ENCODE measurements at places on chromosomes 1 and 21.

DNA sequence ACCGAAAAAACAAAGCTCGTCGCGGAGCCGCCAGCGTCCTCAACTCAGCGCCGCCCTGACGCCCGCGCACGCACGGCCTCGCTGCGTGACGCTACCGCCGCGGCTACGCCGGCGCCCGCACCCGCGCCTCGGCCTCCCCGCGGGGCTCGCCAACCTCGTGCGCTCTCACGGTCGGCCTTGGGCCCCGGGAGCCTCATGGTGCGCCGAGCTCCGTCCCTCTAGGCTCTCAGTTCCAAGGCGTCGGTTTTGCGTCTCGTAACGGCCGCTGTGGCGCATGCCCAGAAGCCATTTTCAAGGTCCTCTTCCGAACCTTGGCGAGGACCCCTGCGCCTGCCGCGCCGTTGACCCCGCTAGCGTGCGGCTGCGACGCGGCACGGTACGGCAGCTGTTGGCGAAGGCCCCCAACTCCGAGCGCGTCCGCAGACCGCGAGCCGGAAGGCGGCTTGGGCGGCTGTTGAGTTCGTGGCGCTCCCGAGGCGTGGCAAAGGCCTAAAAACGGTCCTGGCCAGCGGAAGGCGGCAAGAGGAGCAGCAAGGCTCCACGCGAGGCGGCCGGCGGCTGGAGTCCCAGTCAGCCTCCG, at the start of gene HENMT1:
HENMT1 (minus strand) TSS at position 64 of the 580 bp plus-strand sequence. CDS start 1,209 bp downstream, outside the sequence.
- peak; percentile 89 for DNase-seq

DNA sequence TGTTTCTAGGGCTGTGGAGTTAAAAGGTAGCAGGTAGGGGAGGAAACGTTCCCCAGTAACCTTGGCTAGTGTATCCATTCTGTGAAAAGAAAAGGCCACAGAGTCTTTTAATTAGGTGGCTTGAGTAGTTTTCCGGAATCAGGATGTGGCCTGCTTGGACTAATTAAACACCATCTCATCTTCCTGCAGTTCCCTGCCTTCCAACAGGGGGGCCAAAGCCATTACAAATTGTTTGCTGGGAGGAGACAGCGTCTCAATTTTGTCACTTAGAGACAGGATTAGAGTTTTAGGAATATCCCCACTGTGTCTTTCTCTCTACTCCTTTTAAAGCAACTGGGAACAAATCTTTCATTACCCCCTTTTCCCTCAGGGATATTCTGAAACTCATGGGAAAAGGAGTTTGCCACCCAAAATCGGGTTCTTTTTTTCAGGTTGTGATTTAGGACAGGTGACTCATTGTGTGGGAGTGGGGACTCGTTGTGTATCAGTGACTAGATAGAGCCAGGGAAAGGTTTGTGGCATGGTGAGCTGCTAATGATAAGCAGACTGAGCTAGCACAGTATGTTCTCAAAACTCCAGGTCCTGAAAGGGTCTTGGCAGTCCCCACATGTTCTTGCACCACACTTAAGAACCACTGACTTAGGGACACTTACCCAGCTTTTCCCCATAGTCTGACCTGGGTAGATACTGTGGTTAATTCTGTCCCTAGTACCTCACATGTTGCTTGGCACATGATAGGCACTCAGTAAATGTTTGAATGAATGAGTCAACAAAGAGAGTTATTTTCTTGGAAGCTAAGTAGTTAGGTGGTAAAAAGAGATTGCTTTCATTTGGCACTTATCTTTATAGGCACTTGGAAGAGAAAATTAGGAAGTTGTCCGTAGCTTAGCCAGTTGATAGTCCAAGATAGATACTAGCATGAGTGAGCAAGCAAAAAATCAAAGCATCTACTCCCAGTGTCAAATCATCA, 22.5 kb downstream of the INTS3 start:
- DNase-seq, result no peak

- no peak for DNase-seq
Measured at GRCh38 chr1:221704306-221704705, 37.6 kb downstream of the DUSP10 start.

DNA sequence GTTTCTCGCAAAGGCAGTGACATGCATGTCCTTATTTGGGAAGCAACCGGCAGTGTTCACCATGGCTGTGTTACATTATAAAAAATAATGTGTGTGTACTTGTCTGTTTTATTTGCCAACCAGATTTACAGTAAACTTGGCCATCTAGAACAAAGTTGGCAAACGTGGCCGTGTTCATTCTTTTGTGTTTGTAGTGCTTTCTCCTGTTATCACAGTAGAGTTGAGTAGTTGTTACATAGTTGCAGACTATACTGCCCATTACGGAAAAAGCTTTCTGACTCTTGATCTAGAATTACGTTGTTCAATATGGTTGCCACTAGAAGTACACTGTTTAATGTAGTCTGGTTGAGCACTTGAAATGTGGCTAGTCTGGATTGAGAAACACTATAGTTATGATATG, 19.4 kb downstream of the SOAT1 start:
- no peak for DNase-seq

GRCh38 chr1:167118188-167118587, 24.3 kb downstream of the STYXL2 start:
- no peak for DNase-seq

GRCh38 chr1:88873737-88874349, 17.5 kb downstream of the GTF2B start:
- no peak for DNase-seq

DNA sequence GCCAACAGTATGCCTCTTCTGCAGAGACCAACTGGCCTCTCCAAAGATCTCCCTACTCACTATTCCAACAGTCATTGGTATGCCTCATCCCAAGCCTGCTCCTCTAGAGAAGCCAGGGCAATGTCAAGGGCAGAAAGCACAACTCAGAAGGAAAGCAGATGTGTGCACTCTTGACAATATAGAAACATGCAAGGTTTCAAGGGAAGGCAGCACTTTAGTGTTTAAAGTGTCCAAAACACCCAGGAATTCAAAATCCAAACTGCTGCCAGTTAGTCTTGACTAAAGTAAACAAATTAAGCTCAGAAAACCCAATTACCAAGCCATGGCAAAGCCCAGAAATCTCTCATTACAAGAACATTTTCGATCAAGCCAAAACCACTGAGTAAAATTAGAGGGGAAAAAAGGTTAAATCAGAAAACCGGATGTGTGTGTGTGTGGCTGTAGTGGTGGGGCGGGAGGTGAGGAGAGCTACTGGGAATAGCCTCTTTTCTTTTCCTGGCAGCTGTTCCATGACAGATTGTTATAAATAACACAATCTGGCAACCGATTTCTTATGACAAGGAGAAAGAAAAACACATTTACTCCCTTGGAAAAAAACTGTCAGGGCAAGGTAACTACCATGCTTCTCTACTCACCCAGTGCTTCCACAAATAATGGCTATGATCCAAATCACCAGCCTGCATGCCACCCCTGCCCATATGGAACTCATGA, 39.2 kb downstream of the EIF2B3 start:
- DNase-seq, result peak; percentile 58

DNA sequence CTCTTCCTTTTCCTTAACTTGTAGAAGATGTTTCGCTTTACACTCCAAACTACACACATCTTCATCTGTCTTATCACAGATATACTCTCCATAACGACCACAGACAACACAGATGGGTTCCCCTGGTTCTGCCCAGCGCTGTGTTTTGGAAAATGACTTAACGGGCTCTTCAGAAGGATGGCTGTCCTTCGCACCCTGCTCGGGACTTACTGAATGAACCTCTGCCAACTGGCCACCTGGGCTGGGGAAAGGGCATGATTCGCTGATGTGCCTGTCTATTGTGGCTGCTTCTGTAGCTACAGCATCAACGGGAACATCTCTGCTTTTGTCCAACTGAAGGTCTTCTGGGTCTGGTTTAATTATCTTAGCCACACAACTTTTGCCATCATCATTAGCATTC, 3.4 kb downstream of the DDX59 start:
- DNase-seq, result no peak

DNA sequence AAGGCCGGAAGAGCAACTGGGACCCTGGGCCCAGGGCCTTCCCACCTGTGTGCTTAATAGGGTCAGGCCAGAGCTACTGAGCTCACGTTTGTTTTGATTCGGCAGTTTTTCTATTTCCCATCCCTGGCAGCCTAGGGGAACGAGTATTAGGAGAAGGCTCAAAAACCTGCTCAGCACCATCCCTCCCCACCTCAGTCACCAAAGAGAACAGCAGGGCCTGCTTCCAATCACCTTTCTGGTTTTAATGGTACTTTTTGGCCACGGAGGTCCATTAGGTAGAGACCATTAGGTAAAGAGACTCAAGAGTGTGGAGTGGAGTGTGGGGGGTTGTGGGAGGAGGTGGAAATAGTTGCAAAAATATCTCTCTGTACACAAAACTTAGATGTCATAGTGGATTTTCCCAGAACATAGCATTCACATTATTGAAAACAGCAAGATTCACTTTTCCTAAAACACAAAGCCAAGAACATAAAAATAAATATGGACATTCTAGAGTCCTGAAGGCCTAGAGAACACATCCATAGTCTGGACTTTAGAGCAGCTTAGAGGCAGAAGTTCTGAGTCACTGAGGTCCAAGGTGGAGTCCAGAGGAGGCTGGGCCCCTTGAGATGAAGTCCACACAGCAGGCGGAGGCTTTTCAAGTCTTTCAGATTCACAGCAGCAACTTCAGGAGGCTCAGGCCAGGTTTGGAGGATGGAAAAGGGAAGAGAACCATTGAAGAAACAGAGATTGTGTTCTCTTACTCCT, 19.5 kb downstream of the NUAK2 start:
- no peak for DNase-seq
